ENCODE measurements at places on chromosomes 2 and 18.

GRCh38 chr2:195600778-195601177, 56.2 kb upstream of the SLC39A10 start:
- no peak for DNase-seq

DNA sequence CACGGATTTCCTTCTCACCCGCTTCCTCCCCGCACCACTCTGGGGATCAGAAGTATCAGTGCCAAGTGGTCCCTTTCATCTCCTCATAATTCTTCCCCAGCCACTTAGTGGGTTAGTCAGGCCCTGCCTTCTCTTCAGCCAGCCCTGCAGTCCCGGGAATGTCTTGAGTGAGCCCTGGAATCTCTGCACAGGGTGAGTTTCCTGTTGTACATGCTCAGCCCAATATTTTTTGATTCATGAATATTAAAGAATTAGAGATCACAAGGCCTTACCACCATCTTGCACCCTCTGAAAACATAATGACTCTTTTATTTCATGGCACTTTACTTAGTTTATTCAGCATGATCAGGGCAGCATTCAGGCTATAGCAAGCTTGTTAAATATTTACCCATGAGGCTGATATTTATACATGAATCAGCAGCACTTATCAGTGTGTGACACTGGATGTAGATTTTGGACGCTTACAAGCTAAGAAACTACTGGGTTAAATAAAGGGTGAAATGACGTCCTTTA, 159.4 kb upstream of the FOSL2 start:
- DNase-seq = no peak

- peak; percentile 64 for DNase-seq
Observed at GRCh38 chr2:5932556-5933469, 240.6 kb downstream of the SOX11 start.

GRCh38 chr2:191049728-191050639, 36.0 kb upstream of the STAT1 start:
- DNase-seq = no peak

GRCh38 chr2:45652090-45653031, 886 bp downstream of the PRKCE start:
- peak; percentile 9 for DNase-seq

DNA sequence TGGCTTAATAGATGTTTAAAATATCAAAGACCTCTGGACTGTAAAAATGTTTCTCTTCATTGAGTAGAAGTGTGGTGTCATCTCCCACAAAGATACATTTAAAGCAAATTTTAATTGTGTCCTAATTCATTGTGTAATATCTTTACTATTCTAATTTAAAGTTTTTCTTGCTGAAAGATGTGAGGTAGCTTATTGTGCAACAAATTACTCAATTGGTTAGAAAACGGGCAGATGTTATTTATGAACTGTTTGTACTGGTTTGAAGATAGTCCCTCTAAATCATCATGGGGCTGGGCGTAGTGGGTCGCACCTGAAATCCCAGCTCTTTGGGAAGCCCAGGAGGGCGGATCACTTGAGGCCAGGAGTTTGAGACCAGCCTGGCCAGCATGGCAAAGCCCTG, 65.3 kb downstream of the CYBRD1 start:
- no peak for DNase-seq

DNA sequence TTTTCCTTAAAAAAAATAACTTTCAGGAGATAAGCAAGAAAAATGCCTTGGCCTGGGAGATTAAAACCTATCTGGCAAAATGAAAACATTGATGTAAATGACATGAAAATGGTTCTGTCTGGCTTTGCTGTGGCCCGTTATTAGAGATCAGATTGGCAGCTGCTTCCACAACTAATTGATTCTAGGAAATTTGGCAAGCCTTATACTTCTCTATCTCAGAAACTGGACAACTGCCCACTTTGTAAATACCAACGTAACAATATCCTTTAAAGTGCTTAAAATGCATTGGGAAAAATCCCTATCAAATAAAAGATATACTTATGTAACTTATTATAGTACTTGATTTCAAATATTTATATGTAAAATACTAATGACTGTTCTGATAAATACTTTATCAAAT, 14.2 kb upstream of the SKA1 start:
- DNase-seq = no peak

- DNase-seq = no peak
Observed at GRCh38 chr2:159149747-159150146, 136.8 kb downstream of the WDSUB1 start.

- DNase-seq = no peak
Observed at GRCh38 chr2:239222312-239222660, 178.5 kb downstream of the HDAC4 start.

DNA sequence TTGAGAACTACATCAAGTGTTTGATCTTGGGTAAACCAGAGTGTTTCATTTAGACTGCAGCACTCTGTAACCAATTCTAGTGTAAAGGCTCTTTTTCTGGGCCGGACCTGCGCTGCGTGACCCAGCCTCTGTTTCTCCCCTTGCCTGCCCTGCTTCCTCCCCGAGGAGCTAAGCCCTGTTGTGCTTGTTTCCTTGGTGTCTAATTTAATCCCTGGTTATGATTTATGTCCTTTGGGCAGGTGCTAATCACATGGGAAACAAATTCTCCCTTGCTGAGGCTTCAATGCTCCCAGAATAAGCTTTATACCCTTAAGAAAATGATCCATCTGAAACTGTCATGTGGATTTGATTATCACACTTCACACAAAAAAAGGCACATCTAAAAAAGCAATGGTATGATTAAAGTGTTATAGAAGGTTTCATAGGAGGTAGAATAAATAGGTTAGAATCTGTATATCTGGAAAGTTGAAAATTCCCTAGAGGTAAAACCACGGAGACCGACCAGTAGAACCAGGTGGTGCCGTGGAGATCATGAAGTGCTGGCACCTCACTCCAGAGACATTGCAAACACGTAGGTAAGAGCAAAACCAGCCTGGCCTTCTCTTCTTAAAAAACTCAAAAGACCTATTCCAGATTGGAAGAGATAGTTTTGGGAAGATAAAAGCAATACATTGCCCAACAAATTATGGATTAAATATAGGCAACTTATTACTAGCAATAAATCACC, 31.0 kb upstream of the SLC9A2 start:
- DNase-seq = no peak

DNA sequence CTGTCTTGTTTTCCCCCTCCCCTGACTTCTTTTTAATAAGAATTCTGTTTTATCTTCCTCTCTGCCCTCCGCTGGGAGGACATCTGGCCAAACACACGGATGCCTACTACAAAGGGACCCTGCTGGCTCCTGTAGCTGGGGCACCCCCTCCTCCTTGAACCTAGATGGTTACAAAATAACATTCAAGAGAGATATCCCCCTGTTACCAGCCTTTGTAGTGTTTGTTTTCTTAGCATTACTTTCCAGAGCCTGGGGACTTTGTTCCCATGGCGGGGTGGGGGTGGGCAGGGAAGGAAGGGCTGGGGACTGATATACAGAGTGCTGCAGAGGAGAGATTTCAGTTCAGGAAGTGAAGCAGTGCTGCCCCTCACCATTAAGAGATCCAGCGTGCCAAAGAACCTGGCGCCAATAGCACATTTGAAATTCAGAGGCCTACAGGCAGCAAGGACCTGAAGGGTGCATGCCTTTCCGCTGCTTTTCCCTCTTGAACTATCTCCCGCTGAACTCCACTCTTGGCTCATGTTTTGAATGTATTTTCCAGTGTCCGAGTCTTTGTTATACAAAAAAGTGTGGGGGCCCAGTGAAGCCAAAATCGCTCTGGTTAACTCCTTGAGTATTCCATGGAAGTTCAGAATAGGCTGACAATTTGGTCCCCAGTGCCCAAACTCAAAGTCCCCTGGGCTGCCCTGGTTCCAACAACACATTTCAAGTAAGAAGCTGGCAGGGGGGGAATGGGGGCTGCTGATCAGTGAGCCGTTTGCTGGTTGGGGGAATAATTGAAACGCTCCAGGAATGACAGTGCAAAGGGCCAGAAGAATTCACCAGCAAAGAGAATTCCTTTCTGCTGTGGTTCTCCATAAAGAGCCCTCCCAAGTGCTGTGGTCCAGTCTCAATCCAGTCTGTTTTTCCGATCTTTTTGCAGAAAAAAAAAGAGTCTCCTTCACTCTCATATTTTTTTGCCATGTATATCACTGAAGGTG, 94.8 kb upstream of the THOC1 start:
- no peak for DNase-seq

DNA sequence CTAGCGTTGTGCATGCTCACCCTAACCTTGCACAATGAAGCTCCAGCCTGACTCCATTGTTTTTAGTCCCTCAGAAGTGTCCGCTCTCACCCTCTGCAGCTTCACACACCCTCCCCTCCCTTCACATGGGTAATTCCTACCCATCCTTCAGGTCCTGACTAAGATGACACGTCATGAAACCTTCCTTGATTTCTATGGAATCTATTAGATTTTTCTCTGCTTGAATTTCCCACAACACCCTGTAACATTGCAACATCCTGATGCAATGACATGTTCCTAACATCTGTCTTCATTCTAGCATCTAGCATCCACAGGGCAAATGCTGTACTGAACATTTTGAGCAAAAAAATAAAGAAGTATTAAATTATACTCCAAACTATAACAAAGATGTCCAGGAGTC, 77.0 kb upstream of the PID1 start:
- DNase-seq = no peak

- no peak for DNase-seq
Observed at GRCh38 chr2:132009874-132010521, 151.8 kb downstream of the ANKRD30BL start.

- no peak for DNase-seq
Observed at GRCh38 chr2:235160281-235160810, 208.5 kb downstream of the SH3BP4 start.

- no peak for DNase-seq
Observed at GRCh38 chr2:174859563-174860169, 95.4 kb upstream of the CHRNA1 start.

DNA sequence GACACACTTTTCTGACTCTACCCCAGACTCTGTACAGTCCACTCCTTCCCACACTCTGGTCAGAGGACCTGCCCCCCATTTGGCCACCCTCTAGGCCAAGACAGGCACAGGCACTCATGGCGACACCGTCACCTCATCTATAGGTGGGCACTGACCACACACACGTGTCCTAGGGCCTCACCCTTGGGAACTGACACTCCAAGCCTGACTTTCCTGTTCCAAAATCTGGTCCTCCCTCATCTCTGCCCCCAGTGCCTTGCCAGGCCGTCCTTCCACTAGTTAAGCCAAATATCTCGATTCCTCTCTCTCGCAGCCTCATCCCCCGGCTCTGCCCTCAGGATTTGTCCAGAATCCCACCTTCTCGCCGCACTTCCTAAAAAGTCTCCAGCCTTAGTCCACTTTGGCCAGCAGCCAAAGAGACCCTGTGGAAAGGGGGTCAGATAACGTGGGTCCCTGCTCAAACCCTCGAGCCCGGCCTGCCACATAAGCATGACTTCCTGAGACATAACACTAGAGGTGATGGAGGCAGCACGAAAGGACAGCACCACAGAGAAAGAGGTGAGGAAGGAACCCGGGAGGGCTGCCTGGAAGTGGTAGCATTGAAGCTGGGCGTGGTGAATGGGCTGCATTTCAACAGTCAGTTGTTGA, 105.8 kb upstream of the OTOS start:
- no peak for DNase-seq

- DNase-seq = no peak
Observed at GRCh38 chr2:172919732-172920131, 155.9 kb upstream of the MAP3K20 start.

DNA sequence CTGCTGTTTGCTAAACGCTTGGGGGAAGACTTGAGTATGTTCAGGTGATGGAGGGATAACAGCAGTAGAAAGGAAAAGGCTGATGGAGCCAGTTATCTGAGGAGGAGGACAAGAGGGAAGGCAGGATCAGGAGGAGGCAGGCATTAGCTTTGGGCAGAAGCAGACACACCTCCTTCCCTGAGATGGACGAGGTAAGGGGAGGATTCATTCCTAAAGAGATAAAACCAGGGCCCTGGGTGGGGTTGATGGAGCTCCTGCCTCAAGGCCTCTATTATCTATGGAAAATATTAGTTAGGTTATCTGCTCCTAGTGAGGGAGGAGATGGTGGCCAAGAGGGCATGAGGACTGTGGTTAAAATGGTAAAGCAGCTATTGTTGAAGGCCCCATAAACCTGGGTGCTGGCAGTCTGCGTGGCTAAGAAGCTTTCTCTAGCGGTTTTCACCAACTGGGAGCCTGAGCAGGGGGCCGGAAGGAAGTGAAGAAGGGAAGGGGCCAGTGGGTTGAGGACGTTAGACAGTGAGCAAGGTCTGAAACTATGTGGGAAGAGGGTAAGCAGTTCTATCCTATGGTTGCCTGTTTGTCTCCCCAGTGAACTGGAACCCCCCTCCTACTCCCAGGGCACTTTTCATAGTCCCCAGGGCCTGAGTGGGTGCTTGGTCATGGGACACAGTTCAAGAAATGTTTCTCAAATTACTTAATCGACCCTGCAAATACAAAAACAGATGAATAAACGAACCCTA, 56.6 kb upstream of the HK2 start:
- no peak for DNase-seq

GRCh38 chr2:65031341-65032018, 24.7 kb upstream of the CEP68 start:
- no peak for DNase-seq

- no peak for DNase-seq
Observed at GRCh38 chr2:96241227-96241626, 24.6 kb downstream of the TMEM127 start.

- DNase-seq = no peak
Observed at GRCh38 chr2:145116834-145117725, 597.2 kb upstream of the ZEB2 start.

DNA sequence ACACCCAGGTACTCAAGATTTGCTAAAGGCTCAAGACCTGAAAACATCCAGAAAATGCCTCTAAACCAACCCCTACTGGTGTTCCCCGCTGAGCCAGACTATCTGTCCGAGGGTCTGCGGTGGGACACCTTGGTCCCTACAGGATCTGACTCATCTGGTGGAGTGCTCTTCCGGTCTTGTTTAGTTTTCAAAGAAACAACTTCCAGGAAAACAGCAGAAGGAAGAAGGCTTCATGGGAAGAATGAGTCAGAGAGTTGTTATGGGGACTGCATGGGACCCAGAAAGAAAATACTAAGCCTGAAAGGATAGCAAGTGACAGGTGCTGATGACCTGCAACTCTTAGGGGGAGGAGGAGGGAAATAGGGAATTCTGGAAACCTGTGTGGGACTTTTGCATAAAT, 41.3 kb downstream of the ZFP36L2 start:
- no peak for DNase-seq

GRCh38 chr2:101717071-101717845, 19.8 kb downstream of the MAP4K4 start:
- DNase-seq = no peak

DNA sequence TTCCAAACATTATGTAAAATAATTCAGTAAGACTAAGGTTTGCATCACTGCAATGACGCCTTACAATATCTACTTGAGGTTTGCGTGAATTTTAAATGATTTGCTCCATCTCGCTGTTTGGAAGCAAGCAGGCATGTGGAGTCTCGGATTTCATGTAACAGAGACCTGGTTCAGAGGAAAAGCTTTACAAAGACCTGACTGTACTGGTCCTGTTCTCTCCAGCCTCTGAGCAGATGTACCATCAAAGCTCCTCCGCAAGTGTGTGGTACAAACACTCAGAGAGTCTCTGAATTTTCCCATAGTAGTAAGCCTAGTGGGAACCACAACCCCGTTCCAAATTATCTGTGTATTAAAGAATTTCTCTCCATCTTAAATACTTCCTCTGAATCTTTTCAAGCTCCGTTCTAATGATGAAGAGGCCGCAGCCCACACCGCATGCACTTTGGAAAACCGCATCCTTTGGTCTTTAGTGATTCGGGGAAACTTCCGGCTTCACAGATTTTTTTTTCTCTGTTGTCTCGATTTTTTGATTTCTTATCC, 728.1 kb upstream of the SOX11 start:
- DNase-seq = no peak

Measured in nucleus accumbens (tissue), 56 donors.